ENCODE measurements at places on chromosomes 5 and 9.

GRCh38 chr9:136621019-136621733 lies 41.5 kb upstream of the EGFL7 start:
- no peak for DNase-seq

DNA sequence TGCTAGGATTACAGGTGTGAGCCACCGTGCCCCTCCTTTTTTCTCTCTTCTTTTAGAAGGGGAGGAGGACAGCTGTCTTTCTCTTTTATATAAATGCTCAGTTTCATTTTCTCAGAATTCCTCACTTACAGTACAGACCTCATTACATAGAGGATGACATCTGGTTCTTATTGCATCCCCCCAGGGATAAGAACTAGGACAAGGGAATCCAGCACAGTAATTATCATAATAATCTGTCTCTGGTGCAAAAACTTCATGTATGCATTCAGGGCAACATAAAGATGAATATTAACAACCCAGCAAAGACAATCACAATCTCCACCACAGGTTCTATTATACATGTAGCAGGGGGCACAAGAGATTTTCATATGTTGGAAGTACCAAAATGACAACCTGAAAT lies 5.1 kb downstream of the SPZ1 start:
- no peak for DNase-seq

DNA sequence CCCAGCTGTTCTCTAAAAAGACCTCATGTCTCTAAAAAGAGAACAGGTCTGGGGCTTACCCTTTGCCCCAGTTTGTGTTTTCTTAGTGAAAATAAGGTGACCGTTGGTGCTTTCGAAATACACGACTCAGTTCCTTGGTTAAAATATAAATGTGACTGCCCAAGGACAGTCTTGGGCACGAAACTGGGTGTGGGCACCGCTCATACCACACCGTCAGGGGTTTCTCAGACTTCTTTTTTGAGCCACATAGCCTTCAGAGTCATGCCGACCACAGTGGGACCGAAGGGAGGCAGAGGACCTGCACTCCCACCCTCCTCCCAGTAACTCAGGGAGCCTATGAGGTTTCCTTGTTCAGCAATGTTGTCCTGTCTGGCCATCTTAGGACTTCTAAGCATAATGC lies 6.5 kb downstream of the SNX18 start:
- no peak for DNase-seq

GRCh38 chr5:102753889-102754766 lies 977 bp upstream of the PAM start:
- no peak for DNase-seq

DNA sequence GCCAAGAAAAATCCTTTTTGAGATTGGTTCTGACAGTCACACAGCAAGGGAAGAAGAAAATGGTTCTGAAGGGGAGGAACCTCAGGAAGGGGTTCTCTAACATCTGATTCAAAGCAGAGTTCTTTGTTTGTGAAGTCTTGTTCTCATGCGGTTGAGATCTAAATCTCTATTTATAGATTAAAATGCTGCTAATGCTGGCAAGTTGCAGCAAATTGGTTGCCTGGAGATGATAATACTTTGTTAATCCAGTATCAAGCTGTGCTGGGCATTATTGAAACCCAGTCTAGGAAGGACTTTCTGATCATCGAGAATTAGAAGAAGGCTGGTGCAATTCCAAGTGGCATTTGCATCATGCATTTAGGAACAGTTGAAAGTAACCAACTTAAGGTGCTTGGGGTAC lies 34.0 kb upstream of the SLC28A3 start:
- DNase-seq = no peak

DNA sequence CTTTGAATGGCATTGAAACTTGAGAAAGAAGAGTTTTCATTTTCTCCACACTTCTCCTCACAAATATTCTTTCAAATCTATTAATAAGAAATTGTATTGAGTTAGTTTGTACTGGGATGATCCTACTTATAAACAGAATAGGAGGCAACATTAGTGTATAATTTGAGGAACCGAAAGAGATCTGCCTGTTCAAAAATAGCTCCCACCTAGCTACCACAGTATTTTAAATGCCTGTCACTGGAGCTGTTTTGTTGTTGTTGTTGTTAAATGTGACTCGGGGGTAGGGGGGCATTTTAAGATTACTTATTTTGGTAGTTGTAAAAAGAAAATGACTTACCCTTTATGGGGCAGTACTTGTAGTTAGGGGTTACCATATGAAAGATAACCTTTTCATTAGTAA lies 20.1 kb upstream of the HAPLN1 start:
- DNase-seq = no peak

DNA sequence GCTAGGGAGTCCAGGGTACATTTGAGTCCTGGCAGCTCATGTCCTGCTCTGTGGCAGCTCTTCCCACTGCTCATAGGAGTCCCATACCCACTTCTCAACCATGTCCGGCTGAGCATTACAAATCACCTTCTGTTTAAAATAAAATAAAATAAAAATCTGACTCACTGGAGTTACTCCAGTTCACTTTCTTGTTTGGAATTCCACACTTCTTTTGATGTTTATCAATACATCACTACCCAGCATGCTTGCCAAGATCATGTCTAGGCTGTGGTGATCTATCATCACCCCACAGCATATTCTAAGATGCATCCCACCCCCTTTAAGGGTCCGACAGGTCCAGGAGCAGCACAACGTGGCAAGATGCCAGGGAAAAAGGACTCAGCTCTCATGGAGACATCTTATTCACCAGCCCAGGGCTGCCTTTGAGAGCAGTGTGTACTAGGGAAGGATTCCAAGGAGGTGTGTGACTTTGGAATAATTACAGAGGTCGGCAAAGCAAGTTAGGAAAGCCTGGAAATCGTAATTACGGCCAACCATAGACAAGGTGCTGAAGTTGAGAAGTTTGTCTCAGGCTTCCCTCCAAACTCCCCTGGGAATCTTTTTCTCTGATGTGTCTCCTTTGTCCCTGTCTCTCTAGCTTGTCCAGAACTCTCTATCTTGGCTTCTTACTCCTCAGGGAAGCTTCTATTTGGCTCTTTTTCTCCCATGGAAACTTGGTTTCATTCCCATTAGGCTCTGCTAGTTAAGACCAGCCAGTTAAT lies 111.4 kb upstream of the SLC1A3 start:
- no peak for DNase-seq

GRCh38 chr5:172498431-172499129 lies 44.3 kb upstream of the SH3PXD2B start:
- DNase-seq = no peak

- DNase-seq = no peak
These were observed 38.0 kb downstream of the RCL1 start for GRCh38 chr9:4830699-4831098.

DNA sequence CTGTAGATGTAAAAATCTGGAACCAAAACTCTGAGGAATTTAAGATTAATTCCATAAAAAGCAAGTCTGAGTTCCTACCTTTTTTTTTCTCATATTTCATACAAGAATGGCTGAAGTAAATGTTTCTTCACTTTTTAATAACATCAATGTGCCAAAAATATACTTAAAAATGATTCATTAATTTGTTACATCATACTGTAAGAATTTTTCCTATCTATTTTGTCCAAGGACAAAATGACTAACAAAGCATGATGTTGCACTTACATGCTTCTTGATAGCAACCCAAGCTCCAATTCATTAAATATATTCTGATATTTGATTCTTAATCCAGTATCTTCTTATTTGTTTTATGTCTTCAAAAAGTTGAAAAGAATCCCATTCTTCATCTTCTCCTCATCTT lies 988.3 kb downstream of the TLE1 start:
- DNase-seq = no peak
